H9 (cell line): ENCODE measurements at places on chromosomes 3 and 15.

DNA sequence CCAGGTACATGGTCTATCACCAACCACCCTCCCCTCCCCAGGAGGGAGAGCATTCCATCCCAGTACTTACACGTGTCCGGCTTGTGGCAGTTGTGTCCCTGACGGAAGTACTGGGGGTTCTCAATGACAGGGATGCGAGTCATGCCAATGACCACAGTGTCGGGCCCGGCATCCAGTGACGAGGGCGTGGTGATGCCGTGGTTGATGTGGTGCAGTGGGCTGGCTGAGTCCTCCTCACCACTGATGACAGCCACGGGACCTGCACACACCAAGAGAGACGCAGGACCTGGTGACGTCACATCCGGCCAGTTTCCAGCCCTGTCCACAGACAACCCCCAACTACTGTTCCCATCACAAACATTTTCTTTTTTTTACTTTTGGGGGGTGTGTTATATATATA is 223.8 kb downstream of the NTRK3 start:
- no peak for DNase-seq

DNA sequence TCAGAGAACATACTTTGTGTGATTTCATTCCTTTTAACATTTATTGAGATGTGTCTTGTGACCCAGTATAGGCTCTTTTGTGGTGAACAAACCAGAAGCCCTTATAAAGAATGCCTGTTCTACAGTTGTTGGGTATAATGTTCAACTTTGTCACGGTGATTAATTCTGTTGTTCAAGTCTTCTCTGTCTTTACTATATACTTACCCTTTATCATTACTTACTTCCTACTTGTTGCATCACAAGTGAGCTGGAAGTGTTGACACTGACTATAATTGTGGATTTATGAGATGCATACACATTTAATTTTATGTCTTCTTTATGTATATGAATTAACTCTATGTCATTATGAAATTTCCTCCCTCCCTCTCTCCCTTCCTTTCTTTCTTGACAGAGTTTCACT is 59.7 kb upstream of the TBL1XR1 start:
- DNase-seq, result no peak

DNA sequence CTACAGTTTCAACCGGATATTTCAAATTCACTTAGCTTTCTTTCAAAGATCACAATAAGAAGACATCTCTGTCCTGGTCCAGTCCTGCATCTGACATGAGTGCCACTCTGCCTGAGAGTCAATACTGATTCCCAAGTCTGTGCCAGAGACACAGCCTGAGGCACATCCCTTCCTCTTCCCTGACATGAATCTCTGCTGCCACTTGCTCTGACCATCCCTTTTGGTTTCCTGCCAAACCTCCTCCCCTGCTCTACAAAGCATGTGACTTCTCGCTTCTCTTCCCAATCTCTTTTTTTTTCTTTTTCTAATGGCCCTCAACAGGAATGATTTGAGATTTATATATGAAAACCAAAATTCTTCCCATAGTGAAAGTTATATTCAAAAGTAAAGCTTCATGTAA is 117.9 kb downstream of the MECOM start:
- DNase-seq, result no peak

DNA sequence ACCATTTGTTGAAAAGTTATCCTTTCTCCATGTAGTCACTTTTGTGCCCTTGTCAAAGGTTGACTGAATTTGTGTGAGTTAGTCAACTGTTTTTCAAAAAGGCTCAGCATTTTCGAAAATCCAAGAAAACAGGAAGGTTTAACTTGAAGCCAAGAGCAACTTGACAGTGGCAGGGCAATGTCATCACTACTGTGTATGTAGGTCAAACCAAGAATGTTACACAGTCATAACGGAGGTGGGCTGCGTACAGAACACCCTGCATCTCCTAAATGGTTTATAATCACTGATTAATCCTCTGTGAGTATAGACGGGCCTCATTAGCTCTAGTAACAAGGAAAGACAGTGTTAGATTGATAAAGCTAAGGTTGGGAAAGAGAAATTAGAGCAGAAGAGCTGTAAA is 1064.9 kb downstream of the FHIT start:
- no peak for DNase-seq

DNA sequence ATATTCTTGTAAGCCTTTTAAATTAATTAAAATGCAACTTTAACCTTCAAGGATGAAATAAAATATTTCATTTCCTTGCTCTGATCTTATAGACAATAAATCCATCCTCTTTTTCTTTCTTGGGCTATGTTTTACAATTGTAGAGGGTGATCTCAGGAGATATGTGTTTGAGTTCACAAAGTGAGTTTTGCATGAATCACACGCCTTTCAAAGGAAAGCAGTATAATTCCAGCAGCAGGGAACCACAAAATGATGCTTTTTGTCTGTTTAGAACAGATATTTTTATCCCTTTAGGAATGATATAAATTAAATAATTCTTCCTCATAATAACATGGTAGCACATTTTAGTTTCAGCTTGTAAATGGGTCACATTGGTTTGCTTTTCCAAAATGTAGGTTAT is 191.2 kb downstream of the SEMA6D start:
- DNase-seq, result no peak

- no peak for DNase-seq
Measured at GRCh38 chr3:32292085-32292796, 53.8 kb downstream of the CMTM8 start.

- DNase-seq, result no peak
Measured at GRCh38 chr15:57403017-57403416, 26.7 kb downstream of the CGNL1 start.

- no peak for DNase-seq
Measured at GRCh38 chr3:62248734-62249483, 124.4 kb downstream of the FEZF2 start.

DNA sequence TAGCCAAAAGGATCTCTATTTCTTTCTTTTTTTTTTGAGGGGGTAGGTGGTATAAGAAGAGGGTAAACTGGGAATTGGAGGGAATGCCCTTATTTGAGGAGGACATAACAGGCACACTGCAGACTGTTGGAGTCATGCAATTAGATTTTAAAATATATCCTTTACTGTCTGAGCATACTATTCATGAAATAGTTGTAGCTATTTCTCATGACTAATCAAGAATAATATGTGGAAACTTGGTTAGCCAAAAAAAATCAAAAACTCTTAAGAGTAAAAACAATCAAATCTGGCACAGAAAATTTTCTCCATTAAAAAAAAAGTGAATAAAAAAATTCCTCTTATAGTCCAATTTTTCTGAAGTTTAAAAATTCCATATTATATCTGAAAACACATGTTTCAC is 174.9 kb downstream of the SCAPER start:
- no peak for DNase-seq

DNA sequence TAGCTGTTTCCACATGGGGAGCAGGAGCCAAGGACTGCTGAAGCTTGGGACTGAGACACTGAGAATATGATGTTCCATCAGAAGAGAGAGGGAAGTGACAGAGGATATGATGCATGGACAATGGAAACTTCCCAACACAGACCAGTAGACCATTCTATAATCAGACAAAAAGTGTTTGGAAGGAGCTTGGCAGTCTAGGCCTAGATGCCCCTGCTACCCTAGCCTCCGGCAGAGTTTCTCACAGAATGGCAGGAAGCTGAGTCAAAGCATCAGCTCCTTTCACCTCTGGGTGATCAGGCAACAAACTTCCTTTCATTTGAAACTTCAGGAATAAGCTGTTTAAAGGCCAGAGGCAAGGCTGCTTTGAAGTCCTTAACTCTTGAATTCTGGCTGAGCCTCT is 222.0 kb downstream of the NEK10 start:
- no peak for DNase-seq

- DNase-seq, result no peak
Measured at GRCh38 chr3:185595526-185595925, 9.4 kb downstream of the SENP2 start.

- DNase-seq, result no peak
Measured at GRCh38 chr3:103965764-103966163, 1400.9 kb upstream of the ALCAM start.

DNA sequence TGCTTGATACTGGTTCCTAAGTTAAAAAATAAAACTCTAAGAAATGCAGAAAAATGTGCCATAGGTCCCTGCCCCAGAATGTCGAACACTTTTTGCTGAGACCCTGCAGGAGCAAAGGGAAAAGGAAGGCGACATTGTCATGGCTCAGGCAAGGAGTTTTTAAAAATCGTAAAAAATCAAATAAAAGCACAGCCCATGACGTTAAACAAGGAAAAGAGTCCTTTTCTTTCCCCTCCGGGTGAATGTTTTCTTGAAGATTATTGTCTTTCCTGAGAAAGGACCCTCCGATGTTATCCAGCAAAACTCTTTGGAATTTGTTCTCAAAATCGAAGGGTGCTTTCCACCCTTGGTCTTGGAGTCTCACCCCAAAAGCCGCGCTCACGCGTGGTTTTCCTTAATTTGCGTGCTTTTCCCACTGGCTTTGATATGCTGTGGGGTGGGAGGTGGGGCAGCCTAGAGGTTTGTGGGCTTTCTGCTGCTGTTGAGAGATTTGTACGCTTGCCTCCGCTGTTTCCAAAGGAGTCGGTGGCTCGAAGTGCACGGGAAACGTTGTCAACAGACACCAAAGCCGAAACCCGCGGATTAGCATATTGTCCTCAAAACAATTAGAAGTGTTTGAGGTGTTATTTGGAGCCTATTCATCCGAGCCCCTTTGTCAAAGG is 2.9 kb downstream of the SOX14 start:
- DNase-seq, result peak; percentile 62

DNA sequence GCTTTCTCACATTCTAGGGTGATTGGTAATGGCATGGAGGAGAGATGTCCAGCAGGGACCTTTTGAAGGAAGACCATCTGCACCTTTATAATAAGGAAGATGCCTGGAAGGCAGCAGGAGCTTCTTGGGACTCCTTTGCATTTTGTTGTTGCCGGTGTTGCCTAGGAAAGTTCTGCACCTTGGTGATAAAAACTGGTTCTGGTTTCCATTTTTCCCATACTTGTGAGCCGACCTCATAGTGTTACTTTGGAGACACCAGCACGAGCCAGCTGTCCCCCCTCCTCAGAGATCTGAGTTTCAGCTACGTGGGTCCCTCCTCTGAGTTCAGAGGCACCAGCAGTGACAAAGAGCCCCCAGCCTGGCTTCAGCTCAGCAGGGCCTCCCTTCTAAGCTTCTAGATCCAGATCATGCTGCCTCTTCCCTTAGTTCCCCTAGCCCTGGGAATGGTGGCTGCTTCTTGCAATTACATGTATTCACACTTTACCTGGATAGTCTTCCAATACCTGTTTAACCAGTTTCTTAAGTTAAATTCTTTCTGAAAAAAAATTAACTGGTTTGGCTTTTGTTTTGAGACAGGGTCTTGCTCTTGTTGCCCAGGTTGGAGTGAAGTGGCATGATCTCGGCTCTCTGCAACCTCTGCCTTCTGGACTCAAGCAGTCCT is 18.0 kb upstream of the FSTL1 start:
- no peak for DNase-seq

- peak; percentile 25 for DNase-seq
Measured at GRCh38 chr3:134630506-134630905, 20.3 kb downstream of the KY start.

- no peak for DNase-seq
Measured at GRCh38 chr15:52220937-52221660, 29.9 kb upstream of the GNB5 start.

- DNase-seq, result no peak
Measured at GRCh38 chr15:35705030-35705883, 159.3 kb upstream of the DPH6 start.

GRCh38 chr3:52561028-52561747 is 24.8 kb downstream of the UQCC5 start:
- DNase-seq, result no peak

DNA sequence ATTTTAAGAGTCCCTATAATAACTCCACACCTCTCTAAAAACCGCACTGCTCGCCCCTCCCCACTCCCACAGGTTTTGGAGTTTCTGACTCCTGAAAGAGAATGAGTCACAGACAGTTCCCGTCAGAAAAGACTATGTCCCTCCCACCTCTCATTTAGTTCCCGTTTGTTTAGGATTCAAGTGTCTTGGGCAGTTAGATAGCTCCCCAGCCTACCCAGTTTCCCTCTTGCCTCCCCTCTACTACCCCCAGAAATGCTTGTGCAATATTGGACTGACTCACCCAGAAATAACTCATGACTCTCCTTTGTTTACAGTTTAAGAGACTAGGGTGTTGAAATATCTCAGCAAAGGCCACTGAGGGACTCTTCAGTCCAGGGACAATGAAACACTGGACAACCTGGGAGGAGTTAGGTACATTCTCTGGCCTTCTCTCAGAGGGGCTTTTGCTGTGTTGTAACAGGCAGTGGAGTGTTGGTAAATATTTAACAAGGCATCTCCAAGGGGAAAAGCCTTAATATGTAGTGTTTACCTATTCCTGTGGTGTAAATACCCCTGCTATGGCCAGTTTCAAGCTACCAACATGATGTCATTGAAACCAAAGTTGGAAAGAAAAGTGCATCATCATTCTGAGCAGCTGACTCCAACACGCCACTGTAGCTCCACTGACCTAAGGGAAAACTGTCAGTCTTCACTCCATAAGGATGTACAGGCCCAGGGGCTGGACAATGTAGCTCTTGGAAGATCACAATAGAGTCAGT is 96.1 kb upstream of the CHD2 start:
- DNase-seq, result no peak

DNA sequence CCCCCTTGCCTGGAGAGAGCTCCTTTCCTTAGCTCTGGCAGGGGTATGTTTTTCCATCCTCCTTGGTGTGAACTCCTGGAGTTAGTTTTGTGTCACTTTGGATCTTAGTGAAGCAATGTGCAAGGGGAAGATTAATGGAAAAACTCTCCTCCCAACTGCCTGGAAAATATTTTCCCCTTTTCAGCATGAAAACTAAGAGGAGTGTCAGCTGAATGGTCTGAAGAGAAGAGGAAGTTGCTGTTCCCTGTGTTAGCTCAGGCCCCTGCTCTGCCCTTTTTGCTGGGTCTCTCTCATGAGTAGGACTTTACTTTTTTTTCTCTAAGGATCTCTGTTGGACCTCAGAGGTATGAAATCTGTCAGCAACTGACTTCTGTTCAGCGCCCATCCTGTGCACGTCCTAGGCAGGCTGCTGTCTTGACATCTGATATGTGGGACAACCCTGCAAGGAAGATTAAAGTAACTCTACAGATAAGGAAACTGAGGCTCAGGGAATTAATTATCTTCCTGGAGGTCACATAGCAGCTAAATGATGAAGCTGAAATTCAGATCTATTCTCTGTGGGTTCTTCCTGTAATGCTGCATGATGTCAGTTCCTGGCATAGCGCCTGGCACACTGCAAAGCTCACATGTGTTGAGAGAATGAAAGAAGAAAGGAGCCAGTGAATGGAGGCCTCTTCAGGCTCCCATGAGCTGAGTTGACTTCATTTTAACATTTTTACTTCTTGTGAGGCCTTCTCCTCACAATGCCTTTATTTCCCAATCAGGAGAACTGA is 109.7 kb upstream of the GALNT15 start:
- DNase-seq, result no peak

GRCh38 chr3:113405180-113405579 is 36.1 kb downstream of the CFAP44 start:
- no peak for DNase-seq

DNA sequence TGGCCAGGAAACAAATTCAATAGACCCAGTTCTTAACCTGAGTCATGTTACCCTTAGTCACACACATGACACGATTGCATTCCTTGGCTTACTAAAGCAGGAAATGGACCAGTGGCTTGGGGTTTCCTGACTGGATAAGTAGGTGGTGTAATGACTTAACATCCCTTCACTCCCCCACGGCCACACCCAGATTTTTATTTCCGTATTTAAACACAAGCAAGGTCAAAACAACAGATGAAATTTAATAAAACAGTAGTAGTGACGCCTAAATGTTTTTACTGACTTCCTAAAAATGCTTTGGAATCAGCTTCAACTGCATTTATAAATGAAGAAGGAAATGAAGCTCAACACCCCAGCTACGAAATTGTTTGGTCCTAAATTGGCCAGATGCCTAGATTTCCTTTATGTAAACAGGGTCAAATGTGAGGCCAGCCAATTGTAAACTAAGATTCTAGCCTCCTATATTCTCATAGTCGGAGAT is 324.3 kb downstream of the CHST2 start:
- DNase-seq, result no peak
